HS-5 (cell line): ENCODE measurements at places on chromosomes 1 and 21.

DNA sequence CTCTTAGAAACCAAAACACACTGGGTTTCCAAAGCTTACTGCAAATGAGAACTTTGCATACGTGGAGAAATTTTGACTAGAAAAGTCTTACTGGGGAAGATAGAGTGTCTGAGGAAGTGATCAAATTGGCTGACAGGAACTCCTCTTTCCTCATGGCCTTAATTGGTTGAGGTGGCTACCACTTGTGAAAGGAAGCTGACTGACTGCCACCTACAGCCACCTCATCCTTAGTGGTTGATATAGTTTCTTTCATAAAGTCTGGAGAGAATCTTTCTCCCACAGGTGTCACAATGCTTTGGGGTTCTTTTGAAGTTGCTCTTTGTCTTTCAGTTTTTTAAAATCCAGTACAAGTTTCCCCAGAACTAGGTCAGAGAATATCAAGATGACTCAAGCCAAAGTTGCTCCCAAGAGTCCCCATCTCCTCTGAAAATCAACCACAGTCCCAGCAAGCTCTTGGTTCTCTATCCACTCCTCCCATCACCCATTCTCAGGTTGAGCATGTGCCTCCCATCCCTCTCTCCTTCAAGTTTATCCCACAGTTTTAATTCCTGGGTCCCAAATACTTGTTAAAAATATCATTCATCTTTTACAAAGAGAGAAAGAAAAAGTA is 43.3 kb downstream of the GPR88 start:
- DNase-seq = no peak

DNA sequence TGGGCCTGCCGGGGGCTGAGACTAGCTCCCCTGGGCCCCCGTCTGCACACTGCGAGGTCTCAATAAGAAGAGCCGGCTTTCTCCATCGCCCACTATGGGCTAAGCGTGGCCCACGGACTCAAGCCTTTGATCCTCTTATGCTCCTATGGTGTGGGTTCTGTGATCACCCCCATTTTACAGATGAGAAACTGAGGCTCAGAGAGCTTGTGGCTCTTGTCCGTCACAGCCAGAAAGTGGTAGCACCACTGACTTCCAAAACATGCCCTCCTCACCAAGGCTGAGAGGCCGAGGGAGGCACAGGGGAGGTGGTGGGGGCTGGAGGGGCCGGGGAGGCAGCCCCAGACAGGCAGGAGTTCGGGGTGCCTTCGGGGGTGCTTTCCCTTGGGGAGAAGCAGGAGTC is 39.0 kb upstream of the CASZ1 start:
- no peak for DNase-seq

DNA sequence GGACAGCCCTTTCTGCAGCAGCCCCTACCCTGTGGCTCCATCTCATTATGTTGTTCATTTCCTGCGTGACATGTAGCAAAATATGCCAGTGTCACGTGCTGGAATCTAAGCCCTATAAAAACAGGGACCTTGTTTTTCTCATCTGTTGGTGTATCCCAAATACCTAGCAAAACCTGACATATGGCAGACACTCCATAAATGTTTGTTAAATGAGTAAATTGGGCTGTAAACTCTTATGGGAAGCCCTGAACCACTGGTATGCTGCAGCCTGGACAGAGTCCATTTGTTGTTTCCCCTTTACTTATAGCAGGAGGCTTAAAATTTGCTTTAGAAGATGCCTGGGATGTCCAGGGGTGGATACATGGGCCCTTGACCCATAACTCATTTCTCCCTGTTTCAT is 363.8 kb downstream of the NPHP4 start:
- no peak for DNase-seq

GRCh38 chr1:55622074-55622473 is 406.9 kb upstream of the USP24 start:
- no peak for DNase-seq

GRCh38 chr1:201461645-201462441 is 7.1 kb downstream of the PHLDA3 start:
- DNase-seq = peak; percentile 84

- no peak for DNase-seq
These were observed 63.2 kb downstream of the CD247 start for GRCh38 chr1:167454894-167455785.

GRCh38 chr1:154434346-154435085 is 29.4 kb downstream of the IL6R start:
- no peak for DNase-seq
